ENCODE measurements at places on chromosomes 11 and 22.

DNA sequence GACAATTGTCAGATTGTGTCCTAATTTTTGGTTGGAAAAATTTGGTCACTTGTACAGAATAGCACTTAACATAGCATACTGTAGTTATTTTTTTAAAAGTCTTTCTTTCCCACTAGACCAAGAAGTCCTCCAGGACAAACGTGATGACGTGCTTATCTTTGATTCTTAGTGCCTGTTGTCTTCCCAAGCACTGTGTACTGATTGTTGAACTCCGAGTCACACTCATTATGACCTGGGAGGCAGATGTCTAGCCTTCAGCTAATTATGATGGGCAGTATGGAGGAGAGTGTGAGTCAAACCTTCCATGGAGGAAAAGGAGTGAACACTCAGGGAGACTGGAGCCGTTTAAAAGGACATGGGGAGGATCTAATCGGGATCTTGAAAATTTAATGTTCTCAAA is 119.8 kb downstream of the SPON1 start:
- no peak for DNase-seq

DNA sequence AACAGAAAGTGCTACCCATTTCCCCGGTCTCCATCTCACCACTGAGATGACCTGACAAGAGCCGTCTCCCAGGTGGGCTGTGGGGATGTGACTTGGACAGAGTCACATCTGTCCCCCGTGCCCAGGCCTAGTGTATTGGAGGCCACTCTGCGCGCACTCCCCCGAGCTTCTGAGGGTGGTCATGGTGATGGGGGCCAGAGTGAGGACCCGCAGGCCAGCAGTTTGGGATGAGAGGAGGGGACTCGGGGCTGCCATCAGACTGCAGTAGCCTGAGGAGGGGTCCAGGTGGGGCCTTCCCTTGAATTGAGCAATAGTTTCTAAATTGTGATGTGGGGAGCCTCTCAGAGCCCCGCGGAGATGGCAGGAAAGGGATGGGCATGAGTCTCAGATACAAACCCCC is 852.6 kb downstream of the TBC1D22A start:
- no peak for DNase-seq

DNA sequence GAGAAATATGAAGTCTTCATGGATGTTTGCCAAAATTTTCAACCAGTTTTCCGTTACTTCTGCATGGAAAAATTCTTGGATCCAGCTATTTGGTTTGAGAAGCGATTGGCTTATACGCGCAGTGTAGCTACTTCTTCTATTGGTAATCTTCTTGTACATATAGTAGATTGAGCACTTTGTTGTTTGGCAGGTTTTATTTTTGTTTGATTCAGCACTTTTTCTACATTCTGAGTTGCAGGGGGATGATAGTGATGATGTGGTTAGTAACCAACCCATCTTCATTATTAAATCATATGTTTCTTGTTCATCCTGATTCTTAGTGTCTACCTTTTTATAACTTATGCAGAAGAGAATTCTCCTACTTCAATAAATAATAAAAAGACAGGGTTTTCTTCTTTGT is 121.6 kb downstream of the C11orf65 start:
- DNase-seq = no peak

- no peak for DNase-seq
These were observed 65.3 kb downstream of the MCM5 start for GRCh38 chr22:35465109-35465701.

DNA sequence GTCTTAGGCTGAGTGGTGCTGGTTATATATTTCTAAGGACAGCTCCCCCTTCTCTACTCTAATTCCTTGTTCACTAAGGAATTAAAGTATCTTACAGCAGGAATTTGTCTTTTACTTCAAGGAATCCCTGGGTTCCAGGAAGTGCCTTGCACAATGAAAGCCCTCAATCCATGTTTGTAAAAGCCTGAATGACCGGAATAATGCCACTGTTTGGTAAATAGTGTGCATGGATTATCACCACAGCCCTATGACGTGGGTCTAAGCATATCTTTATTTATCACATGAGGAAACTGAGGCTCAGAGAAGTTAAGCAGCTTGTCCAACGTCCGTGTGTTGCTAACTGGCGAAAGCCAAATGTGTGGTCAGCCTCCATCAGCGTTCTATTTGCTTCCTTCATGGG is 135.7 kb upstream of the NAV2 start:
- DNase-seq = no peak

DNA sequence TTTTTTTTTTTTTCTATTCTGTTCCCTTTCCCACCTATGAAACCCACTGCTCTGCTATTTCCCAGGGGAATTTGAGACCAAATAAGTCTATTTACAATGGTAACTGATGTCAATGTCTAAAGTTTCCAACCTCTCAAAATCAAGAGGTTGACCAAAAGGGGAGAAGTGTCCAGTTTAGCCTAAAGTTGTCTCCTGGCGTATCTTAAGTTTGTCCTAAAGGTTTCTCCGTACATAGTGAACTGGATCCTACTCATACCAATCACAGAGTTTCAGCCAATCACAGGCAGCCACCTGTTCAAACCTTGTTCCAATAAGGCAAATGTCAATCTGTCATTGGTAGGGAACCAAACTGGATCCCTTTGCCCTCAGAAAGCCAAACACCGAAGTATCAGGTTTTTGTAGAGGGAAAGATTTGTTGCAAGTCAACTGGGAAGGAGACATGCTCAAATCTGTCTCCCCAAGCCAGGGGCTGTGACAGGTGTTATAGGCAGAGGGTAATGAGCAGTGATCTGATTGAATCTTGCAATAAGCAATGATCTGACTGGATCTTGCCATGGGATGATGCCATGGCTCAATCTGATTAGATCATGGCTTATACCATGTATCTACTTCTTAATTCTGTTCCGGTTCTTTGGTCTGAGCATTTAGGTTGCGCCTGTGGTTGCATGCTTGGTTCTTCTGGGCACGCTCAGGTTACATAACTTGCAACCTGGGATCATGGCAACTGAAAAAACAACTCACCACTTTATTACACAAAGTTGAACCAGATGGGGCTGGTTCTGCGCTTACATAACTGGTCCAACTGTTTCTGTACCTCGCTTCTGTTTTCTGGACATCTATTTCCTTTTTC is 1.1 kb upstream of the VPS37C start:
- DNase-seq = no peak

DNA sequence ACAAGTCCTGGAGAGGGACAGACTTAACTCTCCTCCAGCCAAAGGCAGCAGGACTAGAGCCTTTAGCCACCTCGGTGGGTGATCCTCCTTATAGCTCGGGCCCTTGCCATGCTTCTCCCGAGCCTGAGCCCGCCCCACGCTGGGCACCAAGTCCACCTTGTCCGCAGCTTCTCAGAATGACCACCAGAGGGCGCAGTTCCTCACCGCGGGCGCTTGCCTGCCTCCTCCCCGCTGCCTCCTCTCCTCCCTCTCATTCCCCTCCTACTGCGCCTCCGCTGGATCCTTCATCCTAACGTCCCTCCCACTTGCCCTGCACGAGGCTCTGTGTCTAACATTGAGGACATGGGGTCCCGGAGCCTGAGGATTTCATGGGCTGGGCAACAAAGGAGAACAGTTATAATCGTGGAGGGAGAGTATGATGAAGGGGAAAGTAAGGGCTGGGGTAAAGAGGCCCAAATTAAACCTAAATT is 11.3 kb upstream of the MOGAT2 start:
- DNase-seq = no peak

GRCh38 chr11:31820438-31820818 is 9.3 kb upstream of the PAX6 start:
- DNase-seq = no peak

DNA sequence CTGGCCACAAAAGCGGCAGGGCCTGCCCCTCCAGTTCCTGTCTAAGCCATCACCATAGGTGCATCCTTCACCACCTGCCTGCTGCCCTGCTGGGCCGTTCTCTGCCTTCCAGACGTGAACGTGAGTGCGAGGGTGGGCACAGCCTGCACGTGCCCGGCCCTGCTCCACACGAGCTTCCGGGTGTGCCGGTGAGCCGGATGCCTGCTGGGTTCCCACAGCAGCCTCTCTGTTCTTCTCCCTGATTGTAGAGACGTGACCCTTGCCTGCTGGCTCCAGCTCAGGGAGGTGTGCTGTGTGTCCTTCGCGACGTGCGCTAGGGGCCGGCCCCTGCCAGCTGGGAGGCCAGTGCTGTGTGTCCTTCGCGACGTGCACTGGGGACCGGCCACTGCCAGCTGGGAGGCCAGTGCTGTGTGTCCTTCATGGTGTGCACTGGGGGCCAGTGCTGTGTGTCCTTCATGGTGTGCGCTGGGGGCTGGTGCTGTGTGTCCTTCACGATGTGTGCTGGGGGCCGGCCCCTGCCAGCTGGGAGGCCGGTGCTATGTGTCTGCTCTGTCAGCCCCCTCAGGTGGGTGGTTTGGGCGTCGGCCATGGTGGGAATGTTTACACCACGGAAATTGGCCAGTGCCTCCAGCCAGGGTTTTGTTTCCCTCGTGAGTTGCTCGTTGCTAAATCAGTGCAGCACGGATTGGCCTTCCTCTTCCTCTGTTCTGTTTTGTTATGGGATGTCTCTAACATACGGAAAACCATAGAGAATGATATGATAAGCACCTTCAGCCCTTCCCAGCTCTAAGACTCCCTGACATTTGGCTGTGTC is 35.4 kb upstream of the BRSK2 start:
- DNase-seq = no peak

- DNase-seq = no peak
These were observed 631.5 kb downstream of the METTL15 start for GRCh38 chr11:28739489-28740280.

- no peak for DNase-seq
These were observed 9.2 kb downstream of the LIN7C start for GRCh38 chr11:27497284-27497866.

All from cerebellar nuclear complex (tissue), 1 donor.